Suprapubic skin (tissue), 4 donors: ENCODE measurements at places on chromosomes 12 and 14. TPM values are rescaled to one million over a fixed set of nuclear protein-coding genes. Genes with fewer than 3 reads are reported as not detected.

- H3K27me3 ChIP-seq: no peaks in the 10 kb centered on the region
- peak overlapping the region; percentile 85 for H3K27ac ChIP-seq
- peaks cover 30% of the 10 kb centered on the region for H3K4me1 ChIP-seq
Measured at GRCh38 chr12:42144158-42144407, 591 bp downstream of the GXYLT1 start.

DNA sequence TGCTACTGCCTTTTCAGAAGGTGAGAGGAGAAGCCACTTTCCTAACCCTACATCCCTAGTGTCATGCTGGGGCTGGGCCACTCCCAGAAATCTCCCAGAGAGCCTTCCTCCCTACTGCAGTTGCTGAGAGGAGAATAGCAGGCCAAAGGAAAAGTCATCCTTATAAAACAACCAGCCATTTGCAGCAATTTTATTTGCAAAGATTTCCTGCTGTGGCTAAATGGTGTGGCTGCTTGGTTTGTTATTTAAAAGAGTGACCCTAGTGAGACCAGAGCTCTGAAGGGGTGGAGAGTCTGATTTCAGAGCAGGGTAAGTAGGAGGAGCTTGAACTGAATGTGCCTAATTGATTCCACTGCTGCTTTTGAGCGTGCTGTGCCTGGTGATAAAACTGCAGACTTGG is 232.0 kb downstream of the GRIN2B start:
- H3K36me3 ChIP-seq: no peaks in the 10 kb centered on the region
- no peaks in the 10 kb centered on the region for H3K4me1 ChIP-seq
- no peak overlapping the region for H3K27ac ChIP-seq
- DNase-seq: no peak

- peaks cover 25% of the 10 kb centered on the region for H3K36me3 ChIP-seq
- no peak for DNase-seq
- no peak overlapping the region for H3K4me3 ChIP-seq
- H3K27ac ChIP-seq: peak overlapping the region; percentile 82
Measured at GRCh38 chr14:61547186-61548069, 147.9 kb upstream of the HIF1A start.

GRCh38 chr12:84502180-84502860 is 410.3 kb downstream of the SLC6A15 start:
- DNase-seq: no peak
- H3K27ac ChIP-seq: no peak overlapping the region
- no peaks in the 10 kb centered on the region for H3K27me3 ChIP-seq
- H3K4me1 ChIP-seq: no peaks in the 10 kb centered on the region

DNA sequence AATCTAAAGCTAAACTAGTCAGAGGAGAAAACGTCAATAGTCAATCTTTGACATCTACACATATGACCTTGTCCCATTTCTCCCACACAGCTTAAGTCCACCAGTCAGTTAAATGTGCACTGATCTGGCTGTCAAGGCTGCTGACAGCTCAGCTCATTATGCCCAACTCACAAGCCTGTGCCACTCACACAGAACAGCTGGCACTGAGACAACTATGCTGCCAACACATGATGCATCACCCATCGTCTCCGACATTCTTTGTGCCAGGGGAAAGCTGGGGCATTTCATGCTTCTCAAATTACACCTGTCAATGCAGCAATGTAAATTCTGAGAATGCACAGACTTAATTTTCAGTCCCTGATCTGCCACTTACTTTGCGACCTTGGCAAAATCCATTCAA is 25.3 kb downstream of the GNS start:
- H3K36me3 ChIP-seq: peaks cover 50% of the 10 kb centered on the region
- H3K4me3 ChIP-seq: no peak overlapping the region
- no peaks in the 10 kb centered on the region for H3K27me3 ChIP-seq
- DNase-seq: no peak

GRCh38 chr12:32588604-32589003 is 90.5 kb upstream of the DNM1L start:
- H3K4me3 ChIP-seq: no peak overlapping the region
- no peak overlapping the region for H3K27ac ChIP-seq
- H3K36me3 ChIP-seq: peaks cover 7% of the 10 kb centered on the region

- H3K4me1 ChIP-seq: peaks cover 63% of the 10 kb centered on the region
- H3K27ac ChIP-seq: peak overlapping the region; percentile 88
- no peaks in the 10 kb centered on the region for H3K36me3 ChIP-seq
- H3K4me3 ChIP-seq: no peak overlapping the region
Measured at GRCh38 chr14:77314043-77314442, 6.6 kb downstream of the POMT2 start.

DNA sequence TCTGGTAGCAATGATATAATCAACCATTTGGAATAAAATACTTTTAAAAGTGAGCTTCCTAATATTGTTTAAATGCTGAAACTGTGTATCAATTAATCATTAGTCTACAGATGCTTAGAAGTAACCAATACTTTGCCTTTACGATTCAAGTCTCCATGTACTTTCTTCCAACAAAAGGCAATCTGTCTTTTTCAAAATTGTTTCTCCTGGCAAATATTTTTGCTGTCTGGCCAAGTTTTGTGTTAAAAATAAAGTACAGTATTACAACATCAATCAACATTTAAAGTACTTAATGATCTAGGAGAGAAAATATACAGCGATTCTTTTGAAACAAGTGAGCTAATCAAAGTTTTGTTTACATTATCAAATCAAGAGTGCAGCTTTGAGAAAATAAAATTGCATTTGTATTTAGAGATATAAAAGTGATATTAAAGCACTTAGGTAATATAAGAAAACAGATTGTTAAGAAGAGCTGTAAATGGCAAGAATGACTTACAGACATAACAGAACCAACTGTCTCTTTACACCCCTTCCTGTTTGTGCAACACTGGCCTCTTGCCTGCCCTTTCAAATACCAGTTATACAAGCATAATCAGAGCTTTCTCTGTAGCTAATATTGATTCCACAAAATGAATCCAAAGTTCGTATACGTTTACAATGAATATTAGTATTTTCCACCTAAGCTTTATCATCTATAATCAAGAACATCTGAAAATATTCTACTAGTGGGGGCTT is 38.2 kb upstream of the FBLN5 start:
- DNase-seq: no peak
- no peaks in the 10 kb centered on the region for H3K27me3 ChIP-seq
- H3K4me1 ChIP-seq: peaks cover 19% of the 10 kb centered on the region
- peaks cover 20% of the 10 kb centered on the region for H3K36me3 ChIP-seq
- no peak overlapping the region for H3K4me3 ChIP-seq

- no peaks in the 10 kb centered on the region for H3K27me3 ChIP-seq
- no peak for DNase-seq
- H3K36me3 ChIP-seq: no peaks in the 10 kb centered on the region
- no peak overlapping the region for H3K4me3 ChIP-seq
Measured at GRCh38 chr14:59208224-59208814, 19.9 kb downstream of the DAAM1 start.

- H3K36me3 ChIP-seq: peaks cover 16% of the 10 kb centered on the region
- no peaks in the 10 kb centered on the region for H3K27me3 ChIP-seq
- no peak overlapping the region for H3K4me3 ChIP-seq
- no peak for DNase-seq
Measured at GRCh38 chr14:92737206-92737605, 11.2 kb downstream of the LGMN start.

DNA sequence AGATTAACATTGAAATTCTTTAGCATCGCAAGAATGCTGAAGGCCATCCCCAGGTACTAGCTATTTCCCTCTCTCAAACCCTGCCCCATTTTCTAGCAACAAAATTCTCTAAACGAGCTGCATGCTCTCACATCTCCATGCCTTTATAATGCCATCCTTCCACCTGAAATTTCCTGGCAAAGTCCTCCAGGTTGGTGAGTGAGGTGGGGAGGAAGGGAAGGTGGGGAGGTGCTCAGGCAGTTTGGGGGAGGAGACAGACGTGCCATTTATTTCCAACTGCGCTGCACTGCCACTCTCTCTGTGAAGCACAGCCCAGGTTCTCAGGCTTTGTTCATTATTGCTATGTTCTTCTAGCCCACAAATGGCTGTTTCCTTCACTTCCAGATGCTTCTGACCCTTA is 208.4 kb downstream of the PAWR start:
- DNase-seq: no peak
- no peaks in the 10 kb centered on the region for H3K36me3 ChIP-seq
- H3K4me3 ChIP-seq: no peak overlapping the region
- H3K4me1 ChIP-seq: no peaks in the 10 kb centered on the region

DNA sequence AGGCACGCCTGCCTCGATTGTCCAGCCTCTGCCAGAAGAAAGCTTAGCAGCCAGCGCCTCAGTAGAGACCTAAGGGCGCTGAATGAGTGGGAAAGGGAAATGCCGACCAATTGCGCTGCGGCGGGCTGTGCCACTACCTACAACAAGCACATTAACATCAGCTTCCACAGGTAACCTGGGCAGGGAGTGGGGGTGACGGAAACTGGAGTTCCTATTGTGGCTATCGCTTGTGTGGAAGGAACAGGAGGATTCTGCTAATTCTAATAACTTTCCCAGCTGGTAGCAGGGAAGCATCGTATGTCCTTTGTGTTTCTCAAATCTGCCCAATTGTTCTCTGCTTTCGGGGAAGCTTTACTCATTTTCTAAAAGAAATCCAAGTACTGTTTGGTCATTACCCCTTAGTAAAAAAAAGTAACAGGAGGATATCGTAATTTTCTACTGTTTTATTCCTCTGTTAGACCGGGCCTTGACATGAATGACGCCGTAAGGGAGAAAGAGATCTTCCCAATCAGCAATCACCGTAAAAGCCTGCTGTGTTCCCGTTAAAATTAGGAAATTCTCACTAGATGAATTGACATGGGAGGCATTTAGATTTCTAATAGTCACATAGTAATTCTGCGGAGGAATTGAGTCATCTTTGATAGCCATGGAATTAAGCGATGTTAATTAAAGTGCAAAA is 449 bp downstream of the THAP2 start:
- peak overlapping the region; percentile 98 for H3K27ac ChIP-seq
- H3K36me3 ChIP-seq: peaks cover 2% of the 10 kb centered on the region
- peaks cover 40% of the 10 kb centered on the region for H3K4me1 ChIP-seq
- H3K4me3 ChIP-seq: peak overlapping the region; percentile 94
- DNase-seq: no peak

GRCh38 chr14:68507544-68508081 is 285.3 kb downstream of the ZFP36L1 start:
- peaks cover 61% of the 10 kb centered on the region for H3K4me1 ChIP-seq
- H3K27ac ChIP-seq: peak overlapping the region; percentile 83
- no peaks in the 10 kb centered on the region for H3K36me3 ChIP-seq
- no peak overlapping the region for H3K4me3 ChIP-seq

- no peak for DNase-seq
- H3K4me3 ChIP-seq: no peak overlapping the region
- H3K36me3 ChIP-seq: no peaks in the 10 kb centered on the region
Measured at GRCh38 chr12:119322301-119322723, 12.2 kb upstream of the CCDC60 start.

DNA sequence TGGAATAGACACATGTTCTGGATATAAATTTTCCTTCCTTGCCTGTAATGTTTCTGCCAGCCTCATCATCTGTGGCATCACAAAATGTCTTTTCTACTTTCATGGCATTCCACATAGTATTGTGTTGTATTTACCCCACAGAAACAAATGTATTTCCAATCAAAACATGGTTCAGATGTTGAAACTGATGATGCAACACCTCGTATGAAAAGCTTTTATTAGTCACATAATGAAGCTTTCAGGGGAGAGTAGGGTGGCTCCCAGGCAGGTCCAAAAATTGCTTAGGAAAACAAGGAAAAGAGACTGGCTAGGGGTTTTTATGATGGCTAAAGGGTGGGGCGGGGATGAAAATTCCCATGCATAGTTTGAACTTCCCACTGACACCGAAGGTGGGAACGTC is 29.1 kb upstream of the ZNF641 start:
- H3K4me3 ChIP-seq: no peak overlapping the region
- no peak for DNase-seq
- no peaks in the 10 kb centered on the region for H3K27me3 ChIP-seq
- H3K27ac ChIP-seq: no peak overlapping the region

DNA sequence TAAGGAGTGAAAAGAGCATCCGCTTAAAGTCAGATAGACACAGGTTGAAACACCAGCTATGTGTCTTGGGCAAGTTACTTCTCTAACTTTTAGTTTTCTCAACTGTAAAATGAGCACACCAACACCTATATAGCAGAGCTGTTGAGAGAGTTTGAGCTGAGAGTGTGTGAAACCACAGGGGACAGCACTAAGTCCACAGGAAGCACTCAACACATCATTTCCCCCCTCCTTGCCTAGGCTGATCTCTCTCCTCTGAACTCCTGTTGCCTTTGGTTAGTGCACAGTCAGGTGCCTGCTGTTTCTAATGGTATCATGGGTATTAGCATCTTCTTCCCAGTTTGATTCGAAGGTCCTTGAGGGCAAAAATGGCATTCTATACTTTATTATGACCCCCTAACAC is 176.7 kb downstream of the DPF3 start:
- no peak overlapping the region for H3K27ac ChIP-seq
- no peaks in the 10 kb centered on the region for H3K27me3 ChIP-seq
- no peaks in the 10 kb centered on the region for H3K36me3 ChIP-seq
- DNase-seq: no peak

DNA sequence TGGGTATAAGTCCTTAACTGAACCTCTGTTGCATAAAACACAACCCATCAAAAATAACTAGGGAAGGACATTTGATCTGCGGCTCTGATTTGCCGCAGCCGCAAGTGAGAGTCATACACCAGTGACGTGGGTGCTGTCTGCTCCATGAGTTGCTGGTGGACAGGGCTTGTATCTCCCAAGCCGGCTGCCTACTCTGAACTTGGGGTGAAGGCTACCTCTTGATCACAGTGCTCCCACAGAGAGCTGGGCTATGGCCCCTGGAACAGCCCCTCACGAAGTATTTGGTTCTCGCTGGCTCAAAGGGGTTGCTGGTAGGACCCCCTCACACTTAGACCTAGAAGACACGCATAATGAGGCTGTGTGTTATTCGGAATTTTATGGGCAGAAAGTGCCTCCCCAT is 118.8 kb downstream of the TMEM132C start:
- no peak overlapping the region for H3K27ac ChIP-seq
- peaks cover 6% of the 10 kb centered on the region for H3K4me1 ChIP-seq
- no peaks in the 10 kb centered on the region for H3K36me3 ChIP-seq
- DNase-seq: peak; percentile 66
- H3K4me3 ChIP-seq: no peak overlapping the region

- peaks cover 27% of the 10 kb centered on the region for H3K4me1 ChIP-seq
- no peak overlapping the region for H3K4me3 ChIP-seq
- no peak overlapping the region for H3K27ac ChIP-seq
Measured at GRCh38 chr12:95116773-95117172, 43.4 kb upstream of the NR2C1 start.

GRCh38 chr12:66698558-66698957 is 19.7 kb upstream of the GRIP1 start:
- no peak overlapping the region for H3K4me3 ChIP-seq
- DNase-seq: no peak
- H3K4me1 ChIP-seq: no peaks in the 10 kb centered on the region
- H3K27me3 ChIP-seq: peaks cover 4% of the 10 kb centered on the region

Gene SAV1
- total RNA-seq: 40.0 TPM

Gene C12orf50
- total RNA-seq: not detected

Gene PA2G4
- 114 TPM for total RNA-seq

Gene CACNA2D4
- total RNA-seq: 1.4 TPM

Gene OLR1
- total RNA-seq: not detected

Gene BCL11B
- total RNA-seq: 42.0 TPM

Gene IL26
- total RNA-seq: not detected

Gene CLEC9A
- total RNA-seq: not detected

Gene CIDEB
- 31.5 TPM for total RNA-seq

Gene ATN1
- total RNA-seq: 58.4 TPM

Gene TAS2R19
- 2.5 TPM for total RNA-seq

Gene CLEC7A
- 3.9 TPM for total RNA-seq

Gene BATF
- total RNA-seq: 4.2 TPM
